Germinal center (tissue), 1 donor: ENCODE measurements at places on chromosomes 4 and X.

DNA sequence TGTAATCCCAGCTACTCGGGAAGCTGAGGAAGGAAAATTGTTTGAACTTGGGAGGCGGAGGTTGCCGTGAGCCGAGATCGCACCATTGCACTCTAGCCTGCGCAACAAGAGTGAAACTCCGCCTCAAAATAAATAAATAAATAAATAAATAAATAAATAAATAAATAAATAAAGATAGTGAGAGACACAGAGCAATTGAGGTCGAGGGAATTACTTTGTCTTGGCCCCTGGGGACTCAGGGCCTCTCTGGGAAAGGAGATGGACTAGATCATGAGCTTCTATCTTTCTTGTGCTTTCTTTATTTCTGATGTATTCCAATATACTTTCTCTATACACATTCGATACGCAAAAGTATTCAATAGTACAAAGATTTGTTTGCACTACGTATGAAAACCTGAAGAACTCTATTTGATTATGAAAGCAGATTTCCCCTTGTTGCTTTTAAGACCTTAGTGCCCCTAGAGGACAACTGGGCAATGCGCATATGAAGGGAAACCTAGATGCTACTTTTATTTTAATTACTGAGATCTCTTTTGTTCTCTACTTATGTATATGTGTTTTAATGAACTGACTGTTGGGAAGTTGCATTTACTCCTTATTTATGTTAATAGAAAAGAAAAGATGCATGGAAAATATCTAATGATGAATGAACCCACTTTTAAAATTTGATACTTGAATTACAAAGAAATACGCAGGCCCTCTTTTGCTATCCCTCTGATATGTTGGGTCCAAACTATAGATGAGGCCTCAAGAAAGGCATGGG, 12.8 kb upstream of the ELOVL6 start:
- DNase-seq: peak; percentile 41

- DNase-seq: no peak
These were observed 334.8 kb upstream of the RASGEF1B start for GRCh38 chr4:81806485-81806884.

DNA sequence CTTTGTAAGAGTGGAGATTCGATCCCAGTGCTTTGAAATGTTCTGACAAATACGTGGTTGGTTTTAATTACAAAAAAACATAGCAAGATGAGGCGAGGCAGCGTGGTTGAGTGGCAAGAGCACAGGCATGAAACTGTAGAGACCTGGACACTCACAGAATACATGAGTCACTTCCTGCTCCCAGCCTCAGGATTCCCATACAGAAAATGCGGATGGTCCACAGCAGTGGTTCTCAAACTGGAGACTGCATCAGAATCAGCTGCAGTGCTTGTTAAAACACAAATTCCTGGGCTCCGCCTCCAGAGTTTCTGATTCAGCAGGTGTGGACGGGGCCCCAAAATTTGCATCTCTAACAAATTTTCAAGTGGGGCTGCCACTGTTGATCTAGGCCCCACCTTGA, 10.1 kb downstream of the OTOP1 start:
- DNase-seq: no peak

GRCh38 chrX:149185087-149185486, 320.0 kb downstream of the IDS start:
- no peak for DNase-seq

GRCh38 chr4:174047363-174047762, 236.1 kb downstream of the FBXO8 start:
- DNase-seq: no peak

DNA sequence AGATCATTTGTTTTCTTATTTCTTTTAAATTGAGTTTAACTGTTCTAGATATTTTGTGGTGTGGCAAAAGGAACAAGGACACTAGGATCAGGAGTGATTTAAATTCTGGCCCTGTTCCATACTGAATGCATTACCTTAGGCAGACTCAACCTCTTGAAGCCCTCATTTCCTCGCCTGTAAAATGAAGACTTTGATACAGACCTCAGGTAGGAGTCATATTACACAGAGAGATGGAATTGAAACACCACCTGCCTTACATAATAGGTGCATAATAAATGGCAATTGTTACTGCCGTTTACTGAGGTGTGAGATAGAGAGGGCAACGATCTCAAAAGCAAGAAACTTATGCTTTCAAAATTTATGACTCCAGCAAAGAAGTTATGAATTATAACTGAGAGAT, 28.2 kb upstream of the RASSF6 start:
- no peak for DNase-seq

DNA sequence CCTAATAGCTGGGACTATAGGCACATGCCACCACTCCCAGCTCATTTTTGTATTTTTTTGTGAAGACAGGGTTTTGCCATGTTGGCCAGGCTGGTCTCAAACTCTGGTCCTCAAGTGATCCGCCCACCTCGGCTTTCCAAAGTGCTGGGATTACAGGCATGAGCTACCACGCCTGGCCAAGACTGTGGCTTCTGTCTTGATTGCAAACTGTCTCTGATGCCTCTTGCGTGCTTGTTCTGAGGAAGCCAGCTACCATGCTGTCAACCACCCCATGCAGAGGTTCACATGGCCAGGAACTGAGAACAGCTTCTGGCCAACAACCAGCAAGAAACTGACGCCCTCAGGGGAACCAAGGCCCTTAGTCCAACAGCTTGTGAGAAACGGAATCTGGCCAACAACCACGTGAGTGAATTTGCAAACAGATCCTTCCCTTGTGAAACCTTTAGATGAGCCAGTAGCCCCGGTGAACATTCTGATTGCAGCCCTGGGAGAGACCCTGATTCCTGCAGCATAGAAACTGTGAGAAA, 71.2 kb downstream of the SUPT20HL2 start:
- DNase-seq: no peak

DNA sequence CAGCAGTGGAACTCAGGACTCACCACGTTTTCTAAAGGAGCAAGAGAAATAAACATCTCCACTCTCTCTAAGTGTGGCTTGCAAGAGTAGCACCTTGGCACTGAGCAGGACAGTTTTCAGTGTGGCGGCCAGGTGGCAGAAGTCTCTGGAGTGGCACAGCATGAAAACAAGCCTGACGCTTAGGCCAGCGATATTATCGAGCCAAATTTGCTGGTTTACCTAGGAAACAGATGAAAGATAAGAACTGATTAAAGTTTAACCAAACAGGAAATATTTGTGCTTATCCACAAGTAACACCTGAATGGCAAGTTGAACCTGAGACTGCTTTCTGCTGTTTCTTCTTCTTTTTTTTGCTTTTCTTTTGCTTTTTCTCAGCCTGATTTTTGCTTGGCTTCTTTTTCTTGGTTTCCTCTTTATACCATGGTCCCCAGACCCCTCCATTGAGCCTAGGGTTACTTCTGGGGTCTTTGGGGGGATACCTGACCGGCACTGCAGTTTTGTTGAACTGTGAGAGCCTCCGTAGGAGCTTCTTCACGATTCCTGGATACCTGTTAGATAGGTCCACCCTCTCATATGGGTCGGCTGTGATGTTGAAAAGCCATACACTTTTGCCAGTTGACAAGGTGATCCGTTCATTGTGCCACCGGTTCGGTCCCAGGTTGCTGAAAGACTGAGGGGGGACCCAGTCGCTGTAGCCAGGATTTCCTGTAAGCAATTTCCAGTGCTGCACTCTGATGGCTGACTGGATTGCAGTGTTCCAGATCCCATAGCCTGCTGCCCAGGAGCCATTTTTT, 77.3 kb downstream of the ARSJ start:
- no peak for DNase-seq

GRCh38 chrX:123846577-123847038, 13.2 kb upstream of the XIAP start:
- DNase-seq: no peak

- DNase-seq: no peak
These were observed 443.0 kb downstream of the GPM6A start for GRCh38 chr4:175369087-175369486.

DNA sequence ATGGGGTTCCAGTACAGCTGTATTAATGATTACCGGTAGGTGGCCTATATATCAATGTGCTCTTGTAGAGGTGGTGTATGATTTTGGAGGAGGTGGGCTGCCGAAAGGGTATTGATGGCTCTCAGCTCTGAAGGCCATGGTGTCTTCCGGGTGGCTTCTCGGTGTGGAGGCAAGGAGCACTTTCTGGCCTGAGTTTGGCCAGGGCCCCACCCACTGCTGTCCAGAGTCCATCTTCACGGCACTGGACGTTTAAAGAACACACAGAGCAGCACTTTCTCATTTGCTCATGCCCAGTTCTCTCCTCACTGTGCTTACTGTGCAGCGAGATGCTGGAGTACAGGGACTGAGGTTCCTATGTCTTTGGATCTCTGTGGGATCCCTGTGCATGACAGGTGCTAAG, 16.1 kb downstream of the BST1 start:
- no peak for DNase-seq

- no peak for DNase-seq
These were observed 1070.2 kb upstream of the TENM3 start for GRCh38 chr4:181173046-181173445.

- no peak for DNase-seq
These were observed 1.5 kb downstream of the KLHL2 start for GRCh38 chr4:165208741-165209388.

DNA sequence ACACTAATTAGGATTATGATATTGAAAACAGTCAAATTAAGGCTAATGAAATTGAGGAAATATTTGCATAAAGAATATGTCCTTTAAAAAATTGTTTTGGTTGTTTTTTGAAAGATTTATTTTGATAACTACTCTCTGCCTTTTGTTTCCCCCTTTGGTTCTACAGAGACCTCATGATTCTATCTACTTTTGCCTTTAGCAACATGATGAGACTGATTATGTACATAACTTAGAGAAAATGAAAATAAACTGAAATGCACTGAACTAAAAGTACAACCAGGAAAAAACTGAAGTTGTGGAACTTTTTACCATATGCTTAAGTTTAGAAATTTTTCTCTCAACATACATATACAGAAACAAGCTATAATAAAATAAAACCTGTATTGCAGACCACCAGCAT, 21.4 kb downstream of the EXOC1 start:
- DNase-seq: no peak

GRCh38 chr4:7307394-7308099, 115.2 kb downstream of the SORCS2 start:
- DNase-seq: no peak

DNA sequence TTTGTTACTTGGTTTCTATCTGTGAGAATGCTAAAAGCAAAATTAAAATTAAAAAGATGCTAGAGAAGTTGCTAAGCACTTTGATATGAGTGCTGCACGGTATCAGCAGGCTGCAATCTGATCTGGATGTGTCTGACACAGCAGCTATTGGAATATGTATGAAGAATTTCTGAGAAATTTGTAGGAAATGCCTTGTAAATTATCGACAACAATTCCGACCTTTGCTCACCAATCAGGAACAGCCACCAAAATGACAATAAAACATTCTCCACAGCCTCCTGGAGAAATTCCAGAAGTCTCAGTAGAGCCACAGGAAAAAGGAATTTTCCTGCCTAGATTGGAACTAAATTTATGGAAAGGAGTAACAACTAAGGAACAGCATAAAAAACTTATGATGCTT, 82.5 kb downstream of the TIGD2 start:
- no peak for DNase-seq

DNA sequence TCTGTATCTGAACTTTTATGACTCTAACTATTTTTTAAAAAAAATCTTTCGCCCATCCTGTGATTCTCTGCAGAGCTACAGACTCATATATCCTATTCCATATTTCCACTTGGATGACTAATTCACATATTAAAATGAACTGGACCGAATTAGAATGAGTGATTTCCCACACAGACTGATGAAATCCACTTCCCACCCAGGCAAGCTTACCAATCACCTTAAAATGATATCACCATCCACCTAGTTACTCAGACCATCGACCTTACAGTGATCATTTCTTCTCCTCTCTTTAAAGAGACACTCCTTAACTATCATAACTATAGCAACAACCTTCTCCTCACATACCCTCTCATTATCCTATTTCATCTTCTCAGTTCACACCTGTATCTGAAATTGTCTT, 34.1 kb upstream of the GUCY1B1 start:
- DNase-seq: no peak

GRCh38 chr4:12729384-12729783, 754.8 kb downstream of the RAB28 start:
- peak; percentile 10 for DNase-seq

DNA sequence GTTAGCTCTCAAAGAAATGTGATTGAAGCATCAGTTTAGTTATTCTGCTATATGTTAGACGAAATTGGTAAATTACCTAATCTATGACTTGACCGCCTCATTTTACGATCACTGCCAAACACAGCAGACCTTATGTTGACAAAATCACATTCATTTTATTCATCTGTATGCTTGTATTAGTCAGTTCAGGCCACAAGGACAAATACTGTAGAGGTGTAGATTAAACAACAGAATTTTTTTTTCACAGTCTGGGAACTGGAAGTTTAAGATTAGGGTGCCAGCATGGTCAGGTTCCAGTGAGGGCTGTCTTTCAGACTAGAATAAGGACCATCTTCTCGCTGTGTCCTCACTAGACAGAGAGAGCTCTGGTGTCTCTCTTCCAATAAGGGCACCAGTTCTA, 177.1 kb downstream of the NWD2 start:
- no peak for DNase-seq

DNA sequence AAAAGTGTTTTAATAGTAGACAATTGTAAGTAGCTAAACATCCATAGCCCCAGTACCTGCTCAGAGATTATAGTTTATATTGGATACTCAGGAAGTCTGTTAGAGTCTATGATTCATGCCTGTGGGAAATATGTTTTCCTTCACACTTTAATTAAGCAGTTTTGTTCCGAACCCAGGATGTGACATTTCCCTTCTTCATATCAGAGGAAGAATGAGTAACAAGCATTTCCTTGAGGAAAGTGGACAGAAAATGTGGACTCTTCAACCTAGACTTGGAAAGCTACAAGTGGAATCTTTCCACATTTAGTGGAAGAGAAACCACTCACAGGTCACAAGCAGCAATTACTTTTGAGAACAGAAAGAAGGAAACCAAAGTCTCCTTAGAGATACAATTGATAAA, 419.4 kb downstream of the C4orf33 start:
- DNase-seq: no peak

DNA sequence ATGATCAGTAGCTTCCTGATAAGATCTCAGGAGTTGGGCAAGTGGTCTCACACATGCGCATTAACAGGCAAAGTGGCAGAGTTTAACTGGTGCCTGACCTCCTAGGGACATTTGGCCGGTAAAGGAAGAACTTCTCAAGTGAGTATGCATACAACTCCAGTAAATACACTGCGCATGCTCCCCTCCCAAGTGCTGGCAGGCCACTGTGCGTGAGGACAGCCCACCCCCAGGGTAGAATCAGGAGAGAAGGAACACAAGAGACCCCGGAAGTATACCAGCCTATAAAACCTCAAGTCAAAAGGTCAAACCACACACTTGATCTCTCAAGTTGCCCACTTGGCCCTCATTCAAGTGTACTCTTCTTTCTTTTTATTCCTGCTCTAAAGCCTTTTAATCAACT, 225.5 kb upstream of the ANKRD50 start:
- DNase-seq: no peak

DNA sequence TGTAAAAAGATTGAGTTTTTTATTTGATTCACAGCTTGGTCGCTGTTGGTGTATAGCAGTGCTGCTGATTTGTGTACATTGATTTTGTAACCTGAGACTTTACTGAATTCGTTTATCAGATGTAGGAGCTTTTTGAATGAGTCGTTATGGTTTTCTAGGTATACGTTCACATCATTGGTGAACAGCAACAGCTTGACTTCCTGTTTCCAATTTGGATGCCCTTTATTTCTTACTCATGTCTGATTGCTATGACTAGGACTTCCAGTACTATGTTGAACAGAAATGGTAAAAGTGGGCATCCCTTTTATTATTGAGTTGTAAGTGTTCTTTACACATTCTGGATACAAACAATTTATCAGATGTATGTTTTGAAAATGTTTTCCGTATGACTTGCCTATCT, 76.0 kb downstream of the ADGRG4 start:
- DNase-seq: no peak

- DNase-seq: peak; percentile 52
These were observed 1.6 kb downstream of the APBB2 start for GRCh38 chr4:41212616-41213203.
